IPS DF 19.7 (cell line): ENCODE measurements at places on chromosomes 1 and 21.

- DNase-seq = no peak
These were observed 31.6 kb upstream of the PAX7 start for GRCh38 chr1:18599086-18599485.

GRCh38 chr1:39494671-39495410, 3.4 kb downstream of the BMP8A start:
- no peak for DNase-seq

DNA sequence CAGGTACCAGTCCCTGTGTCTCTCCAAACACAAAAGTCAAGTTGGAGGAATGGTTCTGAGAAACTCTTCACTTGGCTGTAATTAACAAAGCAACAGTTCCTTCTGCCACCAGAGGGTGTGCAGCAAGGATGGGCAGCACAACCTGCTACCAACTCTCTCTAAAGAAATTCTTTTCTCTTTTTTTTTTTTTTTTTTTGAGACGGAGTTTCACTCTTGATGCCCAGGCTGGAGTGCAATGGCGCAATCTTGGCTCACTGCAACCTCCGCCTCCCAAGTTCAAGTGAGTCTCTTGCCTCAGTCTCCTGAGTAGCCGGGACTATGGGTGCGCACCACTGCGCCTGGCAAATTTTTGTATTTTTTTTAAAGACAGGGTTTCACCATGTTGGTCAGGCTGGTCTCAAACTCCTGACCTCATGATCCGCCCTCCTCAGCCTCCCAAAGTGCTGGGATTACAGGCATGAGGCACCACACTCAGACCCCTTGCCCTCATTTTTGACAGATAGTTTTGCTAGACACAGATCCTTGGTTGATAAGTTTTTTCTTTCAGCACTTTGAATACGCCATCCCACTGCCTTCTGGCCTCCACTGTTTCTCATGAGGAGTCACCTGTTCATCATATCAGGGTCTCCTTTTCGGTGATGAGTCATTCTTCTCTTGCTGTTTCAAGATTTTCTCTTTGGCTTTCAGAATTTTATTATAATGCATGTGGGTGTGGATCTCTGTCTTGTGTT, 12.1 kb upstream of the DEGS1 start:
- no peak for DNase-seq

DNA sequence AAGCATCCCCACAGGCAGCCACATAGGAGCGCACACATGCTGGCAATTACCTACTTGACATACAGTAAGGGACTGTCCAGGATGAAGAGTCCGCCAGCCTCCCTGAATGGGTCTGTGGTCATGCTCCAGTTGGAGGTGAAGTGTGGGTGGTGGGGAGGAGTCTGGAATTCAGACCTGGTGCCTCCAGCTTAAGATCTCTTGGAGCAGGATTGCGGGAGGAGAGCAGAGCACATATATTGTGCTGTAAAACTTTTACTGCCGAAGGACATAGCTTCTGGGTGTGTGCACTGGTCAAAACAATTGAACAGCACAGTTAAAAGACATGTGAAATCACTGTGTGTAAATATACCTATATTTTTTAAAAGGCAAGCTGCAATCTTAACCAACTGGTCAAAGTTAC, 17.9 kb downstream of the STK40 start:
- DNase-seq = no peak

- no peak for DNase-seq
These were observed 9.0 kb downstream of the EPS8L3 start for GRCh38 chr1:109754738-109755137.

DNA sequence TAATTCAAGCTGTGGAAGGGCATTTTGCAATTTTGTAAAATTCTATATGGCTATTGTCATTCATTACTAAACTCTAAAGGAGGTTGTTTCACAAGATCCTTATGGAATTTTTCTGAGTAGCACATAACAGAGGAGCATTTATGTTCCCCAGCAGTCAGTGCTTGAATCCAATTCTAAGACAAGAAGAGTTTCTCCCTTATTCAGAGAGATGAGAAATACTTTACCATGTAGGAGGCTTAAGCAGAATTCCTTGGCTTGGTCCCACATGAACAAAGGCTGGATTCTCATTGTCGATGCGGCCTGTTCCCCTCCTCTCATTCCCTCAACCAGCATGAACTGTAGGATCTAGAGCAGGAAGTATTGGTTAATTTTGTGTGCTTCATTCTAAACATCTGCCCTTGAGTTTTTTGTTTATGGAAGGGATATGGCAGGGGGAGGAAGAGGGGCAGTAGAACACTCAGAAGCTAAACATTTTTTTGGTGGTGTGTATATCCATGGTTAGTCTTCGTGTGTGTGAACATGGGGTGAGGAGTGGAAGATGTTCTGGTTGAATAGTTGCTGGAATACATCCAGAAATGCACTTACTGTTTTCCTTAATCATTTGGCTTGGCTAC, 74.3 kb downstream of the LAMC1 start:
- no peak for DNase-seq

DNA sequence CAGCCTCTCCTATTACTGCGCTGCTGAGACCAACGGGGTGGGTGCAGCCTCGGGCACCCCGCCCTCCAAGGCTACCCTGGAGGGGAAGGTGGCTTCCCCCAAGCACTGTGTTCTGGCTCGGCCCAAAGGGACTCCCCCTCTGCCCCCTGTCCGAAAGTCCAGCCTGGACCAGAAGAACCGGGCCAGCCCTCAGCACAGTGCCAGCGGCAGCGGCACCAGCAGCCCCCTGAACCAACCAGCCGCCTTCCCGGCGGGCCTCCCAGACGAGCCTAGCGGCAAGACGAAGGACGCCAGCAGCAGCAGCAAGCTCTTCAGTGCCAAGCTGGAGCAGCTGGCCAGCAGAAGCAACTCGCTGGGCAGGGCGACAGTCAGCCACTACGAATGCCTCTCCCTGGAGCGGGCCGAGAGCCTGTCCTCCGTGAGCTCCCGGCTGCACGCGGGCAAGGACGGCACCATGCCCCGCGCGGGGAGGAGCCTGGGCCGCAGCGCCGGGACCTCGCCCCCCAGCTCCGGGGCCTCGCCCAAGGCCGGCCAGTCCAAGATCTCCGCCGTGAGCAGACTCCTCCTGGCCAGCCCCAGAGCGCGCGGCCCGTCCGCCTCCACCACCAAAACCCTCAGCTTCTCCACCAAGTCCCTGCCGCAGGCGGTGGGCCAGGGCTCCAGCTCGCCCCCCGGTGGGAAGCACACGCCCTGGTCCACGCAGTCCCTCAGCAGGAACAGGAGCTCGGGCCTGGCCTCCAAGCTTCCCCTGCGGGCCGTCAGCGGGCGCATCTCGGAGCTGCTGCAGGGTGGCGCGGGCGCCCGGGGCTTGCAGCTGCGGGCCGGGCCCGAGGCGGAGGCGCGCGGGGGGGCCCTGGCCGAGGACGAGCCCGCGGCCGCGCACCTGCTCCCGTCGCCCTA, 533.1 kb downstream of the KIF26B start:
- DNase-seq = no peak

DNA sequence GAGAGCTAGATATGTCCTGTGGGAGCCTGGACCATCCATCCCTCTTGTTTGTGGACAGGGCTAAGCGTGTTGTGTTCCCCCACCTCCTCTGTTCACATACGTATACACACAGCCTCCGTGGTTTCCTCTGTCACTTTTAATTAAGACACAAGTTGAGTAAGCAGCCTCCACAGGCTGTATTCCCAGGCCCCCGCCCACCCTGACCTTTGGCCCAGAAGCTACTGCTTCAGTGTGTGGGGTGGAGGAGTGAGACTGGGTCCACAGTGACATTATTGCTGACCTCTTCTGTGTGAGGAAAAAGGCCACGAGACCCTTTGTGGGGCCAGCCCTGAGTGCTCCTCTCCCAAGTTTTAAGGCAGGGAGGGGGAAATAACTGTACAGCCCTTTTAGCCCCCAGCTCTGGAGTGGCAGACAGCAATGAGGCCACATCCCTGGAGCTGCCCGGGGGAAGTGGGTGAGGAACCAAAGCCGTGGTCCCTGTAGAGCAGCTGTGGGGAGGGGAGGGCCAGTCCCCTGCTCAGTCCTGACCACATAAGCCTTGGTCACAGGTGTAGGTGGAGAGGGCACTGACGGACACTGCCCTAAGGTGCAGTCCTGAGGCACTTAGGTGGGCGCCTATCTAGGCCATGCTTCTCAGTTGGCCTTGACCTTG, 4.4 kb downstream of the ELOVL1 start:
- no peak for DNase-seq
